ENCODE measurements at places on chromosomes 4 and X.

DNA sequence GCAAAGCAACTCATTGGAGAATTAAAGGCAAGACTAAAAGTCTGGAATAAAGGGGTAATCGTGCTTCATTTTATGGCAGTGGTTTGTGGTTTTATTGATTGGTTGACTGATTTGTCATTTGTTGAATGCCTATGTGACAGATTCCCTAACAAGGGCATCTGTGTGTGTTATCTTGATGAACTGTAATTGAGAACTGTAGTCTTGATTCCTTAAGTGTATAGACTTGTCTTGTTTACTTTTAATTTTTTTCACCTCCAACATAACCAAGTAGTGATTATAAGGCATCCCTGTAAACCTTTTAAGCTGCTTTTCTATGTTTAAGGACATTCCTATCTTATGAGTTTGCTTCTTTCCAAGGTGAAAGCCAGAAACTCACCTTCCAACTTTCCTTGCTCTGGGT lies 216.0 kb upstream of the TAPT1 start:
- no peak for DNase-seq

GRCh38 chr4:153466081-153466948 lies at the start of gene TMEM131L:
TSS of gene TMEM131L (plus strand) at chr4:153466360. CDS start at chr4:153466398, 38 bp downstream.
- DNase-seq: peak; percentile 71

DNA sequence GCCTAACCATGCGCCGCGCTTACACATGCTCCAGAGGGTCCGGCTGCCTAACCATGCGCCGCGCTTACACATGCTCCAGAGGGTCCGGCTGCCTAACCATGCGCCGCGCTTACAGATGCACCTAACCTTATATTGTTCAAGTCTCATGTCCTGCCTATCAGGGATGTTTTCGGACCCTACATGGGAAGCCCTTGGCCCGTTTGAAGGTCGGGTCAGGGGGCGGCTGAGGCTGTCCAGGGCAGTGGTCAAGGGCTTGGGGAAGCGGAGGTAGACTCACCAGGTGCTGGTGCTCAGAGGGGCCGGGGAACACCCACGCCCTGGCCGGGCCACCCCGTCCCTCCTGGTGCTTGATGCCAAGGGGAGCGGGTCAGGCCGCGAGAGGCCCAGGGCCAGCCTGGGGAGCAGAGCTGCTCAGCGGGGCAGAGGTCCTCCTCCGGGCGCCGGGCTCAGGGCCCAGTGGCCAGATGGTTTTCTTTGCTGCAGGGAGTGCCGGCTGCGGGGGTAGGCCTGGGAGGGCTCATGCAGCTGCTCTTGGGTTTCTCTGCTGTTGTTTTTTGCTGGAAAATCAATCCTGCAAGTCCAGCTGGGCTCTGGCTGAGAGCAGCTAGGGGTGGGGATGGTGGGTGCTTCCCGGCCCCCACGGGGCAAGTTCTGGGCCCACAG lies 35.4 kb upstream of the SPON2 start:
- peak; percentile 76 for DNase-seq

- DNase-seq: no peak
Measured at GRCh38 chr4:1625600-1626138, 58.4 kb downstream of the FAM53A start.

GRCh38 chrX:23046443-23046842 lies 46.7 kb downstream of the DDX53 start:
- peak; percentile 14 for DNase-seq

- no peak for DNase-seq
Measured at GRCh38 chrX:111823128-111823527, 52.9 kb upstream of the TRPC5OS start.

- DNase-seq: no peak
Measured at GRCh38 chr4:161359491-161359890, 804.3 kb downstream of the FSTL5 start.

DNA sequence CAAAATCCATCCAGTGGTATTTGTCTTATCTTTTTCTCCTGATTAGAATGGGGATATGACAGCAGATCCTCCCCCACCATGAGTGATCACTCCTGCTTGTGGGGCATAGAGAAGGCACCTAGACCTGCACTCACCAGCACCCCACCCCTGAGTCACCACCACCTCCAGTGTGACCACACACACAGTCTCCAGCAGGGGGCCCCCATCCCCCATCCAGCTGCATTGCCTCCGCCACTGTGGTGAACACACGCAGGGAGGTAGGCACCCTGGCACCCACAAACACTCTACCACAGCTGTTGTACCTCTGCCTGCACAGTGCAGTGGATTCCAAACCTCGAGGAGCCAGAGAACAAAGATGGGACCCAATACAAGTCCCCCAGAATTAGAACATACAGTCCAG lies 9.0 kb upstream of the MAGEA8 start:
- DNase-seq: no peak

DNA sequence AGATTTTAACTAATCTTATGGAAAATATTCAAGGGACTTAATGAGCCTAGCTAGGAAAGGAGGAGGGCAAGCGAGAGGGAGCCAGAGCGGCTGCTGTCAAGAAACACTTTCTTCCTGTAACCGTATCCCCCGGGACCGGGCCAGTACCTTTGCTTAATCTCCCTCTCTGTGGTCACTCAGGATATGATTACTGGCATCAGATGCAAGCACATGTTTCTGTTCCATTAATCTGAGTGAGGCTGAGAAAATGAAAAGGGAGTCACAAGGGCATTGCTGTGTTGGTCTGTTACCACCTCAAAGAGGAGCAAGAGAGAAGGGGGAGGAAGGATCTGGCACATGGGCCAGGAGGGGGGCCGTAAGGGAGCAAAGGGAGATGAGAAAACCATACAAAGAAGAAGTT lies 356.7 kb upstream of the GATB start:
- no peak for DNase-seq

- DNase-seq: peak; percentile 89
Measured at GRCh38 chr4:26372525-26373172, 51.8 kb downstream of the RBPJ start.

DNA sequence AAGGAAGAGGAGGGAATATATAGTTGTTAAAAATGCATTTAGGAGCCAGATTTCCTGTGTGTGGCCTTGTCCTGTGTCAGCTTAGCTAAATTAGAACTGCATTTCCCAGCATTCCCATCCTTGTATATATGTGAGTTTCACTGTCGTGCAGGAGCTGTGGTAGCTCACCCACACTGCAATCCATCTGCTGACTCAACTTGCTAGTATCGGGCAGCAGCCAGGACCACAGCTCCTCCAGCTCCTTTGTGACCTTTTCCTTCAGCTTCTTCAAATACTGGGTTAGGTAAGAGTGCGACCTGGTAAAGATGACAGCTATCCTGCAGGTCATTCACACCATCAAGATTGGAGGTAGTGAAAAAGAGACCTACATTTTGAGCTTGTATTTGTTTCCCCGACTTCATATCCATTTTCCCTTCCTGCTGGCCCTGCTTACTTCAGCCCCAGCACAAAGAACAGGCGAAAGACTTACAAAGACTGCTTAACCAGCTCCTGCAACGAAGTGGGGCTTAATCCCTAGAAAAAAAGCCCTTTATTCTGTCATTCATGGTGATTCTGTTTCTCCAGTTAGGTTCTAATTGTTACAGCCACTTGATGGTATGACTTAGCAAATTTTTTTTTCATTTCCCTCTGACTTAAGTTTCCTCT lies 11.4 kb downstream of the ASIC5 start:
- peak; percentile 54 for DNase-seq

DNA sequence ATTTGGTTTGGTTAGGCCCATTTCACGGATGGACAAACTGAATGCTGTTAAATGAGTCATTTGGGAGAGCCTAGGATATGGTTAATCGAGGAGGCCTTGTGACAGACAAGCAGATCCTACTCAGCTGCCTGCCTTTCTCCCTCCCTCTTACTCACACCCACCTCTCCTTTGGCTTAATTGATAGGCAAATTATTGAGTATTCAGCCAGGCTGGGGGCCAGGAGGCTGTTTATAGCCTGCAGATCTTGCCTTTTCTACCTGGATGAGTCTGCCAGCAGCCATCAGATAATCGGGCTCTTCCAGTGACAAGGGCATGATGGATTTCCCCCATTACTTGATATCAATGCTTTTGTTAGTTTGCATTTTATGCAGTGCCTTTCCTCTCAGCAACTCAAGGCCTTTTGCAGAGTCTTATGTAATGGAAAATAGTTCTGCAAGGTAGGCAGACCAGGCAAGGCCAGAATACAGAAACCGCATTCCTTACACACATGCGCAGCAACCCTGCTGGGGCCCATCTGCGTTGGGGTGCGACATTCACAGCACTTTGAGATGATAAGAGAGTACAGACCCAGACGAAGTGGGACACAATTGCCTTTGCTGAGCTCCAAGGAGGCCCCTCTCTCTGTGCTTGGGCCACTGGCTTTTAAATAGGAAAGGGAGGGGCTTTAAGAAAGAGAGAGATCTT lies 96.2 kb upstream of the ATP6AP2 start:
- DNase-seq: no peak

- no peak for DNase-seq
Measured at GRCh38 chr4:148159793-148160192, 282.4 kb downstream of the NR3C2 start.

- no peak for DNase-seq
Measured at GRCh38 chr4:90641861-90642599, 514.8 kb downstream of the CCSER1 start.

DNA sequence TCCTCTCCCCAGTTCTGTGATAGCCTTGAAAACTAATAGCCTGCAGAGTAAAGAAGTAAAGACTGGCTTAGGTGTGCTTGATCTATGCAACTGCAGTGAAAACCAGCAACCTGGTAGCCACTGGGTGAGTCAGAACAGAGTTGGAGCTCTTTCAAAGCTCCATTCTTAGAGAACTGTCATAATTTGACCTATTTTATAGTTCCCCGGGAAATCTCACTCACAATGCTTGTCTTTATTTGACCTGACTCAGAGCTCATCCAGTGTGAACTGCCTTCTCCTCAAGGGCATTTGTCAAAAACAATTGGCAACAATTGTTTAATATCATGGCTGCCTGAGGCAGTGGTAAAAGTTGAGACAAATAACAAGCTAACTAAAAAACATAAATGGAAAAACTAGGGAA lies 213.0 kb upstream of the NHS start:
- no peak for DNase-seq

GRCh38 chr4:183195534-183195933 lies 96.5 kb downstream of the WWC2 start:
- no peak for DNase-seq

GRCh38 chr4:139816856-139817255 lies 151.2 kb downstream of the MGST2 start:
- DNase-seq: no peak

GRCh38 chr4:47406408-47406807 lies 57.1 kb downstream of the COMMD8 start:
- DNase-seq: no peak

DNA sequence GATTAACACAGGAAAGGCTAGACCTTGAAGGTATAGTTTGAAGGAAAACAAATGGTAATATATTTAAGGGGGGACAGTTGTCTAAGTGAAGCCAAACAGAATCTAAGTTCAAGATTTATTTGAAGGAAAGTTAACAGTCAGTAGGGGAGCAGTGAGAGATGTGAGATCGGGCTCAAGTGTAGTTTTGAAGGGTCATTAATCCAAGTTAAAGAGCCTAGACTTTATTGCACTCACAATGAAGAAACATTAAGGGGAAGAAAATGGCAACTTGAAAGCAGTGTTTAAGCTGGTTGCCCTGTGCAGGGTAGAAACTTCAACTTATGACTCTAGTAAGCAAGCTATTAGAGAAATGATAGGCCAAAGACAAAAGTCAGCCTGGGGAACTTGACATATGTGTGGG lies 1952.2 kb downstream of the PCDH7 start:
- no peak for DNase-seq

GRCh38 chr4:151831526-151831925 lies 70.7 kb upstream of the GATB start:
- DNase-seq: no peak

- DNase-seq: peak; percentile 80
Measured at GRCh38 chr4:86497980-86498862, 95.9 kb upstream of the PTPN13 start.

GRCh38 chr4:130214268-130214667 lies 1118.3 kb downstream of the C4orf33 start:
- DNase-seq: no peak

- DNase-seq: no peak
Measured at GRCh38 chr4:184612074-184612473, 37.2 kb downstream of the CASP3 start.

Data from iris pigment epithelial cell (primary cell).